Stimulated activated CD8-positive, alpha-beta memory T cell treated with anti-CD3 and anti-CD28 coated beads, Interleukin-12 subunit alpha, Interleukin-12 subunit beta, amount 100 ng/mL, for 1 hour (primary cell): ENCODE measurements at places on chromosomes 2 and 18.

DNA sequence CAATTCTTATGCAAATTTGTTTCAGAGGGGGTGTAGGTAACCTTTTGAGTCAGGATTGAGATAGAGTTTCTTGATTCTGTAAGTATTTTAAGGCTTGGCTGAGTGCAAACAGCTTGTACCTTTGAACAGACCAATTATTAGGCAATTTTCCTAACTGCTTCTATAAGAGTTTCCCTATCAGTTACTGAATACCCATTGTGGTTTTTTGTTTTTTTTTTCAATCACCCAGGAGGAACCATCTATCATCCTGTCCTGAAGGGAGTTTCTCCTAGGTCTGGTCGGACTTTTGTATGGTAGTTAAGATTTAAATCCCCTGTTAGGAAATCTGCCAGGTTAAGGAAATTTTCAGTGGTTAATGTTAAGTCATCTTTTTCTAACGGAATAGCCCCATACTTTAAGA lies 319.4 kb upstream of the SLC39A10 start:
- no peak for DNase-seq

DNA sequence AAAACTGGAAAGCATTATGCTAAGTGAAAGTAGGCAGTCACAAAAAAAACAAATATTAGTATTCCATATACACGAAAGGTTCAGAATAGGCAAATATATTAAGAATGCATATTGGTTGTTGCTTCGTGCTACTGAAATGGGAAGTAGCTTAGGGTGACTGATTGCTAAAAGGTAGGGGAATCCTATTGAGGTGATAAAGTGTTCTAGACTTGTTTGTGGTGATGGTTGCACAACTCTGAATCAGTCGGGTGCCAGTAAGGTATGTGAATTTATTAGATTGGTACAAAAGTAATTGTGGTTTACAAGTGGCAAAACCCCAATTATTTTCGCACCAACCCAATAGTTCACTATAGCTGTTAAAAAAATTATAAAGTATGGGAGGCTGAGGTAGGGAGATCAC lies 20.7 kb downstream of the USP34 start:
- DNase-seq = no peak

GRCh38 chr2:127694986-127695385 lies 6.3 kb upstream of the SFT2D3 start:
- DNase-seq = no peak

DNA sequence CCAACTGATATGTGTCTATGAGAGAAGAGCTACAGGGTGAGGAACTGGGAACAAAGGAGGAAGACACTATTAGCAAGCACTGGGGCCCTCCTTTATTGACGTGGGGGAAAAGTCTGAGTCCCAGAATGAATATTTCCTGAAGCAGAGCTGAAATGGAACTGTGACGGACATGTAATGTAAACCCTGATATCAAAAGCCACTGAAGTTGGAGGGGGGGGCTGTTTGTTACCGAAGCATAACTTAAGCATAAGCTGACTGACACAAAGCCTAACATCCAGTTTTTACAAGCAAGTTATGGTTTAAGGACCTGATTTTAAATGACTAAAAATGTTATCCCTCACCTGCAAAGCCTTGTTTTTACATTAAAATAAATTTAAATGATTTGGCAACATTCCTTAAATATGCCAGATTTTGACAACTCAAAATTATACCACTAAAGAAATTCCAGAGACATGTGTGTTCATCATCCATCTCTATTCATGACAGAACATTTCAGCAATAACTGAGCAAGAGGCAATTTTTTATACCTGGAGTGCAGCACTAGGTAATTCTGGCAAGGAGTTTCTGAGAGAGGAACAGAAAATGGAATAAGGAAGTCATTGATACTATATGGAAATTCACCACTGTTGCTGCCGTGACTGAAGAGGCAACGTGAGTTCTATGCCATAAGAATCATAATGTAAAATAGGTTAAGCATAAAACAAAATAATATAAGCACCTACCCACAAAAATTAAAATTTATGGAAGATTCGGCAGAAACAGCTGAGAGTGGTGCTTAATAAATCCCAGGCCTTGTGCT lies 186.0 kb downstream of the AFF3 start:
- no peak for DNase-seq

- DNase-seq = no peak
These were observed 945 bp upstream of the ASXL2 start for GRCh38 chr2:25879133-25879730.

GRCh38 chr2:44716131-44716530 lies 225.4 kb upstream of the SIX3 start:
- DNase-seq = no peak

DNA sequence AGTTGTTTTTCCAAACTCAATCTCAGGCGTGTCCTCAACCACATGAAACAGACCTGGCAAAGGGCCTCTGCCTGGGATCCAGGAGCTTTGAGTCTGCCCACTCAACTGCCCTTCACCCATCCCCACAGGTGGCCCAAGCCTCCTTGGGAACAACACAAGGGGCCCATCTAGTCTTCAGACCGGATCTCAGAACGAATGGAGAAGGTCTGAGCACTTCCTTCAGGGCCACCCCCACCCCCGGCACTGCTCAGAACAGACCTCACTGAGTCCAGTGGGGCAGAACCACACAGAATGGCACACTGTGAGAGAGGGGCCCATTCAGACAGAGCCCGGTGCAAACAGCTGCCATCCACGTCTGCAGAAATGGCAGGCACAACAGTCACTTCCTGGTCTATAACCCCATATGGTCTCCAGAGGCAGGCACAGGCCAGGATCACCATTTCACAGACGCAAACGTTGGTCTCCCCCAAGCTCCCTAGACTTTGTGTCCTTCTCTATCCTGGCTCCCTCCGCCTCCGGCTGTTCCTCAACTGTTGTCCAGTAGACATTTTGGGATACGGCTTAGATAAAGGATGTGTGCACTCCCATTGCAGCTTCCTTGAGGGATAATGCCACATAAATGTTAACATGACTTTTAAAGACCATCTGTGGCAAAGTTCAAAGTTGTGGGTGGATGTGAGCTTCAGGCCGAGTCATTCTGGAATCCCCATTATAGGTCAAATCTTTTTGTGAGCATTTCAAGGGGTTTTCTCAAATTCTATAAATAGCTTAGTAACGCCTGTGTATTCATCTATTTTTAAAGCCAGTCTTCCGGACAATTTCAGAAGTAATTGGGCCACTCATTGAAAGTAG lies 149.7 kb downstream of the SMAD7 start:
- DNase-seq = no peak

DNA sequence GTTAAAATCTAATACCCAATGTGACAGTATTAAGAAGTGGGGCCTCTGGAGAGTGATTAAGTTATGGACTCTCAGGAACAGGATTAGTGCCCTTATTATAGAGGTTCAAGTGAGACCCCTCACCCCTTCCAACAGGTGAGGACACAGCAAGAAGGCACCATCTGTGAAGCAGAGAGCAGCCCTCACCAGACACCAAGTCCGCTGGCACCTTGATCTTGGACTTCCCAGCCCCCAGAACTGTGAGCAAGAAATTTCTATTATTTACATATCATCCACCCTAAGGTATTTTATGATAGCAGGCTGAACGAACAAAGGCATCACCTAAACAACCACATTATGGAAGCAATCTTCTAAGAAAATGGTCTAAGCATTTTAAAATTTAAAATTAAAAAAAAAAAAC lies 59.0 kb downstream of the HDAC4 start:
- DNase-seq = no peak

- DNase-seq = no peak
These were observed 575.2 kb upstream of the SLC8A1 start for GRCh38 chr2:41027095-41027494.

DNA sequence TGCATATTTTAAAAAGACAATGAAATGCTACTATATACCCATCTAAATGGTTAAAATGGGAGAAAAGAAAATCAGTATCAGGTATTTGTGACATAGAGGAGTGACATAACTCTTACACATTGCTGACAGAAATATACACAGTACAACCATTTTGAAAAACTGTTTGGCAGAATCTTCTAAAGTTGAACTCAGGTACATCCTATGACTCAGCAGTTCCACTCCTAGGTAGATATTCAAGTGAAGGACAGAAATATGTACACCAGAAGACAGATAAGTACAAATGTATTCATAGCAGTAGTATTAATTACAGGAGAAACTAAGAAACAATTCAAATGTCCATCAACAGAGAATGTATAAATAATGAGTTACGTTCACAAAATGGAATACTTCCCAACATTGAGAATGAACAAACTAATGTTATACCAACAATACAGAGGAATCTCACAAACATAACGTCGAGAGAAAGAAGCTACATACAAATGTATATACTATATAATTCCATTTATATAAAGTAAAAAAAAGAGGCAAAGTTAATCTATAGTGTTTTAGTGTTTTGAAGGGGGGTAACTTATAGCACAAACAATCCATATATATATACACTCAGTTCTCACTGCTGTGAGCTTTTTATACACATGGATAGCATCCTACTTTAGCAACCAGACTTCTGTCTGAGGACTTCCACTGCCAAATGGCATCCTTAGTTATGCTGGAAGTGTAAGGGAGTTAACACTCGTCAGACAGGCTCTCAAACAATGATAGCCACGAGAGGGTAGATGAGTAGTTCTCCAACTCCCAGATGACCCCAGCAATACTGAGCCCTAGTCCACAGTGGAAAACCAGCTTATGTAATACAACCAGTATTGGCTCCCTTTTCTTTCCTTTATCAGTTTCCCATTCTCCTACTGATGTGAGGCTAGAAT lies 172.5 kb downstream of the NBAS start:
- no peak for DNase-seq

- DNase-seq = no peak
These were observed 9.8 kb upstream of the RAB17 start for GRCh38 chr2:237600205-237600846.

- no peak for DNase-seq
These were observed 339.4 kb downstream of the RND3 start for GRCh38 chr2:150147889-150148683.

GRCh38 chr2:212426637-212427412 lies 111.8 kb downstream of the ERBB4 start:
- DNase-seq = no peak

DNA sequence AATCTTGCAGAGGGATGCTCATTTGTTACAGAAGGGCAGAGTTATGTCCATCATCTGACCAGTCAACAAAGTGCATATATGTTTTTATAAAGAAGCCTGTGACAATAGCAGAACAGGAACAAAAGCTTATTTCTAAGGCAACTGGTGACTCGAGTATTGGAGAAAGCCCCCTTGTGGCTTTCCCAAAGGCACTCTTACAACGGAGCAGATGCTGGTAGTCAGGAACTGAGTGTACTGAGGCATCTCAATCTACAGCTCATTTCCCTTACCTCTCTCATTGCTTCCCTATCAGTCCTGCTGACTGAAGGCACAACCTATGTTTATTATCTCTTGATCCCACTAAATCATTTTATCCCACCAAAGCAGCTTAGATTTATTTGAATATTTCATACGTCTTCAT lies 557.1 kb upstream of the CHAC2 start:
- DNase-seq = no peak

DNA sequence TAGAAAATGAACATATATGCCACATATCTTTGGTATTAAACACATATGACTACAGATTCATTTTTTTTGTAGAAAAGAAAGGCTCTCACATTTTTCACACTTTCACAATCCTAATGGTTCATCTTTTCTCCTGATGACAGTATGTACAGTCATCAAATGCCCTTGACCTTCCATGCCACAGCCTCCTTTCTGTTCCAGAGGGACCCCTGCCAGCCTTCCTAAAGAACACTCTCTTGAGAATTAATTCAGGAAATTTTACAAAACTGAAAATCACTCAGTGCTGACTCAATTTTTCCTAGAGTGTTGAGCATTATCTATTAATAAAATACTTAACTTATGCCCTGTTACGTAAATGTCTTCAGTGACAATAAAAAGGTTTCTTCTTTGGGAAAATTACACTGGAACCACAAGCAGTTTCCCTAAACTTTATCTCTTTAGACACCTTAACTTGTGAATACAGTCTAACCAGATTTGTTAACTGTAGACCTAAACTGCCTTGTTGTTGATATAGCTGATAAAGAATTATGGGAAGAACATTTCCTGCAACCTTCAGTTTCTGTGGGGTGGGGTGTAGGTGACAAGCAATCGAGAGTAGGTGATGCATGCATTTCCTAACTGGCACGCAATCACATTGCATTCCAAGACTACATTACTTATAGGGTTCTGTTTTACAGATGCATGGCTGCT lies 15.3 kb upstream of the ACOXL start:
- DNase-seq = no peak

- no peak for DNase-seq
These were observed 171.8 kb upstream of the KLF7 start for GRCh38 chr2:207337234-207338219.

DNA sequence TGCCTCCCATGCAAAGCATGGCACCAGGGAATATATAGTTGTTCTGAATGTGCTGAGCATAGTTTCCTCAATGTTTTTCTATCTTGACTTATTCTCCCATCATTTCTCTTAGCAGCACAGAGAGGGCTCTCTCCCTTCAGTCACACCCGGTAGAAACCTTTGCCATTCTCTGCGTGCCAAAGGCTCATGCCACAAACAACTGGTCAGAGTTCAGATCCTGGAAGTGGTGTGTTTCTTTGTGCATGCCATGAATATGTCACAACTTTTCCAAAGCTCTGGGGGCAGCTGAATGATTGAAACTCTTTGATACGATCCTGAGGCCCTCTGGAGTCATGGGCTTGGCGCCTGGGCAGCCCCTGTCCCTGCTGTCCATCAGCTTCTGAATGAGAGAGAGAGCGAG lies 28.0 kb upstream of the EDAR start:
- no peak for DNase-seq

DNA sequence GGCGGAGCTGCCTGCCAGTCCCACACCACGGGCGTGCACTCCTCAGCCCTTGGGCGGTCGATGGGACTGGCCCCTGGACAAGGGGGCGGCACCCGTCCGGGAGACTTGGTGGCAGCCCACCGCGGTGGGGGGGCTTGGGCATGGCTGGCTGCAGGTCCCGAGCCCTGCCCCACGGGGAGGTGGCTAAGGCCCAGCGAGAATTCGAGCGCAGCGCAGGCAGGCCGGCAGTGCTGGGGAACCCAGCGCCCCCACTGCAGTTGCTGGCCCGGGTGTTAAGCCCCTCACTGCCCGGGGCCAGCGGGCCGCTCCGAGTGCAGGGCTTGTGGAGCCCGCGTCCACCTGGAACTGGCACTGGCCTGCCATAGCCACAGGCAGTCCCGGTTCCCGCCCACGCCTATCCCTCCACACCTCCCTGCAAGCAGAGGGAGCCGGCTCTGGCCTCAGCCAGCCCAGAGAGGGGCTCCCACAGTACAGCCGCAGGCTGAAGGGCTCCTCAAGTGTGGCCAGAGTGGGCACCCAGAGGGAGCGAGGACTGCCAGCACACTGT lies 742.9 kb upstream of the DDX18 start:
- DNase-seq = no peak

- no peak for DNase-seq
These were observed 207.2 kb downstream of the SLC8A1 start for GRCh38 chr2:40244675-40245074.

DNA sequence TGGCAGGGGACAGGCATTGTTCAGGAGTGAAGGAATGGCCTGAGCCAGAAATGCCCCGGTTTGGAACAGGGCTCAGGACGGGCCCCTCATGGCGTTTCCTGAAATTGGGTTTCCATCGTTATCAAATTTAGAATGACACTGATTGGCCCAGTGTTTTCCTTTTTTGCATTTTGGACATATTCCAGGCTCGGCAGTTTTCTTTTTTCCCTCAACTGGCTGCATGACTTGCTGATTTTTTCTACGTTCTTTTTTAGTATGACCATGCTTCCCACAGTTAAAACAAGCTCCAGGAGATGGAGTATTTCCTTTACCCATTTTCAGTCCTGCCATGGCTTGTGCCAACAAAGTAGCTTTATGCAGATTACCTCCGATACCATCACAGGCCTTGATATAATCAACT lies 20.4 kb upstream of the LYG2 start:
- no peak for DNase-seq
